ENCODE measurements at places on chromosomes 7 and 10.

DNA sequence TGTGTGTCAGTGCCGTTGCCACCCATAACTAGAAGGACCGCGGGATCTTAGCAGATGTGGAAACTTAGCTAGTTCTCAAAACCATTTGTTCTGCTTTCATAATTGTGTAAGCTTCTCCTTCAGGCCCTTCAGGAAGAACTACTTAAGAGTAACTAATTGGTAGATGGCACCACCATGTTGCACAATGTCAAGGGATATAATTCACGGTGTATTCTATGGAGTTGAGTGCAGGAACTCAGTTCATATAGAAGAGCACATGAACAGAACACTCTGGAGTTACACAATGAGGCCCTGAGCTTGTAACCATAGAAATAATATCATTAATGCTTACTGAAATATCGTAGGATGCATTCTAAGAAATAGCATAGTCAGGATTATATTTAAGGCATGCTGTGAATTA is 126.5 kb upstream of the GAD2 start:
- DNase-seq: no peak

DNA sequence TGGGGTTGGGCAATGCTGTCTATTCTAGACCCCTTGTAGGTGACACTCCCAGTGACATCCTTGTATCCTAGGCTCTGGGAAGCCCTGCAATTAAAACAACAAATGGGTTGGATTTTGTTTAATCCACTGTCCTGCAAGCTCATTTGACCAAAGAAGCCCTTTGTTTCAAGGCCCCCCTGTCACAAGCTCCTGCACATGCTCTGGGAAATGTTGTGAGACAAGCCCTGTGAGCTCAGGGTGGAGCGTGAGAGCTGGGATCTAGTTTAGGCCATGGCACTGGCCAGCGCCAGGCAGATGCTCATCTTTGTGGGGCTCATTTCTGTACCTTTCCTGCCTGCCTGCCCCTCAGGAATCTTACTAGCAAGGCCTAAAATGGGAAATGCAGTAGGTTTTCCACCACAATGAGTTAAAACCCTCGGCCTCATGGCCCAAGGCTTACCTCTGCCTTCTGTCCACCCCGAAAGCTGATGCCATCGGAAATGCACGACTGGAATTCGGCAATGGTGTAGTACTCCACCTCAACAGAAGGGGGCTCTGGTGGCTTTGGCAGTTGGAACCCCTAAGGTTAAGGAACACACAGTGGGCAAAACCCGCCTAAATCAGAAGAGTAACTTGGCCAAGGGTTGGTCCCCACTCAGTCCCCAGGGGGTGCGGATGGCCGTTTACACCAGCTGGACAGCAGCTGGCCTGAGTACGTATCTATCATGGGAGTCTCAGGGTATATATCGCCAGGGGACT is 112.0 kb downstream of the NEURL1 start:
- DNase-seq: no peak

GRCh38 chr10:46273506-46274477 is 13.0 kb upstream of the ANTXRL start:
- no peak for DNase-seq

DNA sequence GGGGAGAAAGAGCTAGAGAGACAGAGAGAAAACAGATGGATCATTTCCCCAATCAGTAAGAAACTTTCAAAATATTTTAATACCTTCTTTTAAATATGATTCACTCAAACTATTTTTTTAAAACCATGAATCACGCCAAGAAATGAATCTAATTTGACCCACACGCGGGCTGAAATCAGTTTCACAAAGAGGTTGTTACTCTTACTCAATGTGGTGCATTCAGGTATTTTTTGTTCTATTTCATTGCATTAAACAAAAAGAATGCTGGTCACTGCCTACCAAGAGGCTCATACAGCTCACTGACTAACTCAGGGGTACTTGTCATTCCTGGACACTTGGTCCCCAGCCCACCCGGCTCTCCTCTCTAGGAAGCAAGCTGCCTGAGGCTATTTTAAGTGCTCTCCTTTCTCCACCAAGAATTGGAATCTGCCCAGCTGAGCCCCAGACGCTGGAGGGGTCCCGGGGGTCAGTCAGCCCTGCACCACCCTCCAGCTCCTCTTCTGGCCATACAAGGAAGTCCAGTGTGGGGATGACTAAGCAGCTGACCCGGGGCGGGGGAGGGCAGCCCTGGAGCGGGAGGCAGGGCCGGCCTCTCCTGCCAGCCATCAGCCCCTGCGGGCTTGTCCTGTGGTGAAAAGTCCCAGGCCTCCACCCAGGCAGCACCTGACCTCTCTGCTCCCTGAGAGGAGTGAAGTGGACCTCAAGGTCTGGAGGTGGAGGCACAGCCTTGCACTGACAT is 21.7 kb upstream of the PFKP start:
- no peak for DNase-seq

DNA sequence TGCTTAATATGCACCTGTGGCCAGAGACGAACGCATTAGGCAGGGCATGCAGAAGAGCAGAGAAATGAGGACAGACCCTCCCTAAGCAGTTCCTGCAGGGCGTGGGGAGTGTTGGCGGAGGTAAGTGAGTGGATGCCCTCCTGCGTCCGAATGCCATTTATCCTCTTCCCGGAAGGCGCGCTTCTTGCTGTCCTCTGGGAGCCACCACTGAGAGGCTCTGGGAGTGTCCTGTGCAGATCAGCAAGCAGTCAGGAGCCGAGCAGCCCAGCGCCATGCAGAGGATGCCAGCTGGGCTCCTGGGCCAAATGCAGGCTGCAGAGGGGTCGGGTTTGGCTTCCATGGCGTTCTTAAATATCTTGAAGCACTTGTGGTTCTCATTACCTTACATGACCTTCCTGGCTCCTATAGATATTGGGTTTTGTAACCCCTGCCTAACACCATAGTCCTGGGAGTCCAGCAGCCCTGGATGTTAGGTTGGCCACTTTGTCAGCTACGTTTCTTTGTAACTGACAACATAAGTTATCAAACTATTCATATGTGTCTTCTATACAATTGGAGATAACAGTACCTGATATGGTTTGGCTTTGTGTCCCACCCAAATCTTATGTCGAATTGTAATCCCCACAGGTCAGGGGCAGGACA is 30.0 kb upstream of the SLIT1 start:
- no peak for DNase-seq

- no peak for DNase-seq
Measured at GRCh38 chr10:13882119-13882711, 295.4 kb downstream of the PRPF18 start.
